ENCODE measurements at places on chromosomes 7 and 10.
A peak's percentile ranks its signal among the peaks of the same experiment; 100 is the strongest.

DNA sequence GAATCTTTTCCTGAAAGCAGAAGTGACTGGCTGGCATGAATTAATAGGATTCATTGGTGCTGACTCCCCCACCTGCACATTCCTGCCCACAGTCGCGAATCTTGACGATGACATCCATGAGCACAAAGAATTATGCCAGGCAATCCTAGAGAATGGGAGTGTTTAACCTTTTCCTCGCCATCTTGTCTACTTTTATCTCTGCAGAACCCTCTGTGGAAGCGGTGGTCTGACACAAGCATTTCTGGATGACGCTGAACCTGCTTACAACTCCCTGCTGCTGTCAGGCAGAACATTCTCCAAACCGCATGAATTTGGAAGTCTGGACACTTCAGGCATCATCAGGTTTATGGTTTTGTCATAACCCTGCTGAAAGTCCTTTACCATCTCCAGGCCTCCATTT is 36.5 kb downstream of the KLF6 start:
- DNase-seq, result peak; percentile 39

DNA sequence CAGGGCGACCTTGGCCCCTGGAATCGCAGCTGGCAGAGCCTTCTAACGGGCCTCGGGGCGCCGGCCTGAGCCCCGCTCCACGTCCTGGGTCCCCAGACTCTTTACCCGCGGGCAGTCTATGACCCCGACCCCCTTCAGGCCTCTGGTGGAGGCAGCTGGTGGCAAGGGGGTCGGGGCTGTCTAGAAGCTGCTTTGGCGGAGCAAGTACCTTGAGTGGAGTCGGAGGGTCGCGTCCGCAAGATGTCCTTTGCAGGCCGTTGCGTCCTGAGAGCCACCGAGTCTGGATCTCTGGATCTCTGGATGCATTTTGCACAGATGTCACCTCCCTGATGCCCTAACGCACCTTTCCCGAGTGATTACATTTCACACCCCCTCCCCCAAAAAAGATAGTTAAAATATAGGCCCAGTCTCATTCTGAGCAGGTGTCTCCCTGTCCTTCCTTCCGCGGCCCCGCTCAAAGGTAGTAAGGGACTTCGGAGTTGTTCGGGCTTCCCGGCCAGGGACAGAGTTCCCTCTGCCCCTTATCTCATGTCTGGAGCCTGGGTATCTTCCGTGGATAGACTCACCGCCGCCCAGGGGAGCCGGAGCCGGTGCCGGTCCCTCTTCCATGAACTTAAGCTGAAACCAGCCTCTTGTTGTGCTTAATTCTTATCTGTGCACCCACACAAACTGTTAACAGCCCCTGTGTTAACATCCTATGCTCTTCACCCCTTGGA is 457 bp downstream of the ACADSB start:
- peak; percentile 59 for DNase-seq

GRCh38 chr10:11698691-11699549 is 43.3 kb upstream of the ECHDC3 start:
- DNase-seq, result no peak

GRCh38 chr7:72490301-72490700 is 78.2 kb upstream of the CALN1 start:
- DNase-seq, result no peak

DNA sequence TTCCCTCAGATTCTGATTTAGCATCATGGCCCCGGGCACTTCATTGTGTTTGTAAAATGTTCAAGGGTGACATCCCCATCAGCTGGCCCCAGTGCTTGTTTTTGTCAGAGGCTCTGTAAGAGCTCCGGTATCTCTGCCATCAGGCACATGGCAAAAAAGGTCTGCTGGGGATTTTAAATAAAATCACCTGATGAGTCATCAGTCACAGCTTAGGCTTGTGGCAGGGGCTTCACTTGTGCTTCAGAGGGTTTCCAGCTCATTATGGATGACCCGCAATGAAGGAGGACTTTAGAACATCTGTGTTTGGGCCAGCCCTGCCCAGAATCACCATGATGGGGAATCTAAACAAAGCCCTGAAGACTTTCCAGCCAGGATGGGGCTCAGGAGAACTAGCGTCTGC is 259.9 kb downstream of the ZEB1 start:
- DNase-seq, result no peak

DNA sequence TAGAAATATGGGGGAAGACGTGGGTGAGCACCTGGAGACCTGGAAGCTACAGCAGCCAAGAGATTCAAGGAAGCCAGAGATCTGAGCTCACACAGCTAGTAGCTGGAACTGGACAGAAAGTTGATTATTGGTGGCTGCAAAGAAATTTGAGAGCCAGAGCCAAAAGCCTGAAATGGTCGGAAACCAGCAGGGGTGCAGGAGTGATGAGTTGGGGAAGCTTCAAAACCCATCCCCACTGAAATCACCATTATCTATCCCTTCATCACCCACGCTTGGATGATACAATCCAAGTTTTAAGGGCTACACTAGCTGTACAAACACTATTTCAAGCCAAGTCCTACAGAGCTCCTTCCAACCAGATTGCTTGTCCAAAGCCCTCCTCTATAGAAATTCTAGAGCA is 296.1 kb upstream of the NEBL start:
- no peak for DNase-seq

DNA sequence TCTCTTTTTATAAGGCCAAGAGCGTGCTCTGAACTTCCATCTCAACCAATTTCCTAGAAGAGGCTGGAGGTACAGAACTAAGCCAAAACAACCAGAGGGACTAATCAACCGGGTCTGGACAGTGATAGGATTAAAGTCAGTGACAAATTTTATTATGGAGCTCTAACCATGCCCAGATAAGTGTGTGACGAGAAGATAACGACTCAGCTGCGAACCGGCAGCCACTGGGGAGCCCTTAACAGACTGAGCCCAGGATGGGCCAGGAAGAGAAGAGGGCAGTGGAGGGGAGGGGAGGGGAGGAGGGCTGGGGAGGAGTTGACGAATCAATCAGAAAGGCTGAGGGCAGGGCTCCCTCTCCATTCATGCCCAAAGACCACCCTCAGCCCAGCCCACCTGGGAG is 119.9 kb downstream of the PLXNA4 start:
- no peak for DNase-seq

- DNase-seq, result no peak
These were observed 79.5 kb upstream of the LEP start for GRCh38 chr7:128161466-128162125.

DNA sequence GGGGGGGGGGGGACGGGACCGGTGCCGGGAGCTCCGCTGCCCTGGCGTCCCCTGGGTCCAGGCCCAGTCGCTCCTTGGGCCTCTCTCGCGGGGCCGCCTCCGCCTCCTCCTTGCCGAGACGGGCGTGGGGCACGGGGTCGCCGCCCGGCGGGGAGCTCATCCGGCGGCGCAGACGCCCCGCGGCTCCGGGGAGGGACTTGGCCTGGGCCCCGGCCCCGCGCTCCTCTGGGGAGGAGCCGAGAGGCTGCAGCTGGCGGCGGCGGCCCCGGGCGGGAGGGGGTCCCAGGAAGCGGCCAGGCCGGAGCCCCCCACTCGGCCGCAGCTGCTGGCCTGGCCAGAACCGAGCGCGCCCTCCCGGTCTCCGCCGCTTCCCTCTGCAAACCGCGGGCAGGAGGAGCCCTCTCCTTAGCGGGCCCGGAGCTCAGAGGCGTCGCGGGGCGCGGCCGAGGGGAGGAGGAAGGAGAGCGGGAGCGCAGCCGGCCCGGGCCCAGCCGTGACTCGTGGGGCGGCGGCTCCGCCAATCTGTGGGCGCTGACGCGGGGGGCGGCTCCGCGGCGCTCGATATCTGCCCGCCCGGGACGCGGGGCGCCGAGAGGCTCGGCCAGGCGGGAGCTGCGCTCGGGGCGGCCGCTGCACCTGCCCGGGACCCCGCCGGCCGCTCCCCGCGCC is at the start of gene FAM20C:
FAM20C (plus strand) TSS at position 591 of the 669 bp plus-strand sequence. CDS start 629 bp downstream, outside the sequence.
- DNase-seq, result peak; percentile 79

- no peak for DNase-seq
These were observed 37.4 kb upstream of the CALD1 start for GRCh38 chr7:134741907-134742635.

GRCh38 chr7:816751-817671 is 15.3 kb upstream of the SUN1 start:
- peak; percentile 56 for DNase-seq

GRCh38 chr7:149773446-149774236 is at the start of gene ZNF467:
Gene ZNF467, minus strand, starts transcription at chr7:149773588. Its CDS starts 2,556 bp downstream, at chr7:149771032.
- DNase-seq, result peak; percentile 31

DNA sequence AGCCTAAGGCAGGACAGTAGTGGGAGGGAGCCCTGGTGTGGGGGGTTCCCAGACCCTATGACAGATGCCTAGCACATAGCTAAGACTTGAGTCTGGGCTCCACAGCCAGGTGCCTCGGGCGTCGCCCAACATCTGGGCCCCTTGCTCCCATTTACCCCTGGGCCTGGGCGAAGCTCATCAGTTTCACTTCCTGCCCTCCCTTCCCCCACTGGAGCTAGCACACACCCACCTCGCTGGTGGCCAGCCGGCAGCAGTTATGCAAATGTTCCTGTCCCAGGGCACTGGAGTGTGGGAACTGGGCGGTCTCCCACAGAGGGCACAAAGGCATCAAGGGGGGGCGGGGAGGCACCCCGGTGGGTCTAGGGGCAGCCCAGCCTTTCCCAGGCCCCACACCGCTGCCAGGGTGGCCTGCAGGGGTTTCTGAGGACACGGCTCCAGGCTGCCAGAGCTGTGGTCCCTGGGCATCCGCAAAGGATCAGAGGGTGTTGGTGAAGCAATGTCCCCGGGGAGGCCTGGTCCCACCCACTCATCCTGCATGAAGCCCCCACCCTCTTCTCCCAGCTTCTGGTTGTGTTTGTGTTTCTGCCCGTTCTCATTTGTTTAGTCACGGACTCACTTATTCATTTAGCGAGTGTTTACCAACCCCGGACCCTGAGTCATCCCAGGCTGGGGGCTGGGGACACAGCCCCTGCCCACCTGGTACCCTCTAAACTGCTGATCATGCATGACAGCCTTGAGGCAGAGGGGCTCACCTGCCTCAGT is 20.4 kb downstream of the SH2B2 start:
- DNase-seq, result no peak

DNA sequence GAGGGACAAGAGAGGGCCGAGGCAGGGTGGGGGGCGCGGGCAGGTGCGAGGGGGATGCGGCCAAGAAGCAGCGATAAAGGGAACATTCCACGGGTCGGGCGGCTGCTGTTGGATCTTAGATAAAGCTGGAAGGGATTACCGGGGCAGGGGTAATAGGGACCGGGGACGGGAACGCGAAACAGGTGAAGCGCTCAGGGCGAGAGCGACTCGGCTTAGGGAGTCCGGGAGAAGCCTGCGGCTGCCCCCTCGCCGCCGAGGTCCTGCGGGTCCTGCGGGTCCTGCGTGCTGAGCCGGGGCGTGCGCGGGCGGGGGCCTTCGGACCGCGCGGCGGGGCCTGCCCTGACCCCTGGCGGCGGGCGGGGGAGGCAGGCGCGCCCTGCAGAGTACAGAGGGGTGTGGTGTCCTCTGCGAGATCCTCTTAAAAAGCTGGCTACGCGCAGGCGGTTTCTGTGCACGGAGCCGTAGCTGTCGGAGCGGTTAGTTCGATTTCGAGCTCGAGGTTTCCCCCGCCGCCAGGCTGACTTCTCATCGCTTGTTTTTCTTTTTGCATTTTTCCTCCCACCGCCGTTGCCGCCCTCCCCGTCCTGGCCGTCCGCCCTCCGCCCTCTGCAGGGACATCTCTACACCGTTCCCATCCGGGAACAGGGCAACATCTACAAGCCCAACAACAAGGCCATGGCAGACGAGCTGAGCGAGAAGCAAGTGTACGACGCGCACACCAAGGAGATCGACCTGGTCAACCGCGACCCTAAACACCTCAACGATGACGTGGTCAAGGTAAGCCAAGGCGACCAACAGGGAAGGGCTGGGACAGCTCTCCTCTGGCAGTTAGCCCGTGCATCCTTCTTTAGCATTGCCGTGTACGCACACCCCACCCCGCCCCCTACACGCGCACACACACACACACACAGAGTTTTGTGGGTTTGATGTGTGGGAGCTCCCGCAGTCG is 1.4 kb downstream of the CAV1 start:
- DNase-seq, result peak; percentile 21

DNA sequence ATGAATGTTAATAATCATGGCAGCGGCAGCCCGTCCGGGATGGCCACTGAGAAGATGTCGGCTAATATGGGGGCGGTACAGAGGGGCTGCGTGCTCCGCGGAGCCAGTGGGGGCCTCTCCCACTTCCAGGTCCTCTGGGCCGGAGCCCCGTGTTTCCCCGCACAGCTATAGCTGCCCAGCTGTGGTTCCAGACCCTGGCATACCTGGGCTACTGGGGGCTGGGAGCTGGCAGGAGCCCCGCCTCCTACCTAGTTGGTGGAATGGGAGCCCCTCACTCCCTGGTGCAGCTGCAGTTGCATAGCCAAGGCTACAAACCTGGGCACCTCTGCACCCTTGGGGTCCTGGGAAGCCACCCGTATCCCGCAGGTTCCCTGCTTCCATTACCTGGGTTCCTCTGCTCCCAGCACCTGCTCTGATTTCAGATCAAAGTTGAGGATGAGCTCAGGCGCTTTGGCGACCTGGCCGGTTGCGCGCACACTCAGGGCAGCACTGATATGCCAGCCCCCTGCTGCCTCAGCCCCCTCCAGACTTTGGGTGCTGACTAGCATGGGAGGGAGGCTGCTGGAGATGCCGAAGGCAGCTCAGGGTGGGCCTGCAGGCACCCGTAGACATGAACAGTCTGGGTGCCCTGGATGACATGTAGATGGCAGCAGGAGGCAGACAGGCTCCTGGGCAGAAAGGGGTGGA is 236.5 kb upstream of the SEMA3D start:
- no peak for DNase-seq

DNA sequence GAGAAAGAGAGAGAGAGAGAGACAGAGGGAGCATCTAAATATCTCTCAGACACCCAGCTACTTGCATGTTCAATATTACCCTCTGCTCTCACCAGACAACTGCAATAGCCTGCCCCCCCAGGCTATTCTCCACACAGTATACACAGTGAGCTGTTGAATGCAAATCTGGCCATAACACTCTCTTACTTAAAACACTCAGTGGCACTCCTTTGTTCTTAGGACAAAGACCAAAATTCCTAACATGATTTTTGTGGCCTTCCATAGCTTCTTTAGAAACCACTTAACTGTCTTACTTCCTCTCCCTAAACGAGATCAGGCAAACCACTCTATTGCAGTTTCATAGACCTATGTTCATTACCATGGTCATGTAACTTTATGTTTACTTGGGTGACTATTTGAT is 903.6 kb upstream of the AUTS2 start:
- DNase-seq, result no peak

DNA sequence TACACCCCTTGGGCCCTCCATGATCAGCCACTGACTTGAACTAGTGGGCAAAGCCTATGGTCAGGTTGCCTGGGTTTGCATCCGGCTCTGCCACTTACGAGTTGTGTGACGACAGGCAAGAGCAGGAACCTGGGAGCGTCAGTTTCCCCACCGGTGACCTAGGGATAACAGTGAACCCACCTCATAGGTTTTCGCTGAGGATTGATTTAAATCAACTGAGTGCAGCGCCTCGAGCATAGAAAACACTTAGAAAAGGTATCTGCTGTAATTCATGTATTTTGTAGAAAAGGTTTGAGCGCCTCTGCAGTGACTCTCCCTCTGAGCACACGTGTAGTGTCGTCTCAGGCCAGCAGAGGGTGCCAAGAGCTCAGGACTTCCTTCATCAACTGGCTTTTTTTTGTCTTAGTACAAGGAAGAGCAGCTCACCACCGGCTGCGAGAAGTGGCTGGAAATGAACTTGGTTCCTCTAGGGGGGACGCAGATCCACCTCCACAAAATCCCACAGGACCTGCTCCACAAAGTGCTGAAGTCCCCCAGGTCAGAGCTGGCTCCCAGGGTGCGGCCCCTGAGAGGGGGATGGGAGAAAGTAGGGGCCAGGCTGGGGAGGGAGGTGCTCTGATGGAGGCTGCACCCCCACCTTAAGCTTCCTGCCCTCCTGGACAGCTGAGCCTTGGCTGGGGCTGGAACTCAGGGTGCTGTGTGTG is 27.7 kb downstream of the BTBD16 start:
- DNase-seq, result peak; percentile 75

- peak; percentile 61 for DNase-seq
These were observed 994 bp upstream of the CYP51A1 start for GRCh38 chr7:92135052-92135889.

All from NCI-H146 (cell line).